ENCODE measurements at places on chromosomes 4 and X.

DNA sequence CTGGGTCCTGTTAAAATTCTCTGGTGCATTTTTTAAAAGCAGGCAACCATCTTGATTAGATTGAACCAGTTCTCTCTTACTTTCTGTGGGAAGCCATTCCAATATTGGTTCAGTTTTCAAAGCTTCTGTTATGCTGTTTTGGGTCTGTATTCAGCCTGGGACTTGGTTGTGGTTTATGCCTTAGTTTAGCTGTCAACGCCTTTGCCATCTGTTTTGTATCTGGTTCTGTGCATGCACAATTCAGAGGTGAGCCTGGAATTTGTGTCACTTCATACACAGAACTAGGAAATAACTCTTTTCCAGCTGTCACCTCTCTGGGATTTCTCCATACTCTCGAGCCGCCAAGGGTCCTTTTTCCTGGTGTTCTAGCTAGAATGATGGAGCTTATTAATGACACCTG is 46.2 kb downstream of the STAP1 start:
- H3K4me1 ChIP-seq = no peaks in the 10 kb centered on the region
- no peak for DNase-seq
- no peaks in the 10 kb centered on the region for H3K36me3 ChIP-seq
- H3K4me3 ChIP-seq = no peak overlapping the region
- no peak overlapping the region for H3K27ac ChIP-seq
- H3K27me3 ChIP-seq = no peaks in the 10 kb centered on the region

DNA sequence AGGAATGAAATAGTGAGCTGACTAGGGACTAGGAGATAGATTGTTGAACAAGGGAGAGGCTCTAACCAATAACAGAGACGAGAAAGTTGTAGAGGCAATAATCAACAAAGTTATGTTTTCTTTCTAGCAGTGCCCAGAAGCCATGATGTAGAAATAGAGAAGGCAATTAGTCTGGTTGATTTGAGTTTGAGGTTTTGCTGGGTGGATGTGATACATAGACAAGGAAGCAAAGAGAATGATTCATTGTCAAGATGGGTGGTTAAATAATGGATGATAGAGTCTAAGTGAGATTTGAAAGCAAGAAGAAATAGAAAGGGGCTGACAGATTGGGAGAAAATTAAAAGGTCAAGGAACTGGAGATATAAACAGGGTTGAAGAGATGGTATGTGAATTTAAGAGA is 11.2 kb downstream of the RBM41 start:
- DNase-seq = no peak
- H3K4me1 ChIP-seq = no peaks in the 10 kb centered on the region
- H3K36me3 ChIP-seq = no peaks in the 10 kb centered on the region
- no peak overlapping the region for H3K4me3 ChIP-seq
- no peak overlapping the region for H3K27ac ChIP-seq

DNA sequence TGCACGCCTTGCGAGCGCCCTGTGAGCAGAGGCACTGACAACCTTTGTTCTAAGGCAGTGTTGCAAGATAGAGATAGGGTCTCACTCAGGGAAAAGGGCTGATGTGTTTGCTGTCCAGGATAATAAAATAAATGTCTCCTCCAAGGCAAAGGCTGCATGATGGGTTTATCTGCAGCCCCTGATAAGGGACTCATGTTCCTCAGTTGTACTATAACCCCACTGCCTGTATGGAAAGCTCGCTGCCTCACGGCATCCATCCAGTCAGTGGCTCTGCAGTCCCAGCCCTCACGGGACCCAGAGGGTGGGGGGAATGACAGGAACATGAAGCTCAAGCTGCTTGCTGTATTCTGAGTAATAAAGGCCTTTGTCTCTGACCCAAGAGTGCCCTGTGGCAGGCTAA is 22.6 kb downstream of the BCLAF3 start:
- no peaks in the 10 kb centered on the region for H3K27me3 ChIP-seq
- H3K36me3 ChIP-seq = peaks cover 6% of the 10 kb centered on the region
- no peak for DNase-seq
- no peaks in the 10 kb centered on the region for H3K4me1 ChIP-seq
- H3K27ac ChIP-seq = no peak overlapping the region
- no peak overlapping the region for H3K4me3 ChIP-seq

DNA sequence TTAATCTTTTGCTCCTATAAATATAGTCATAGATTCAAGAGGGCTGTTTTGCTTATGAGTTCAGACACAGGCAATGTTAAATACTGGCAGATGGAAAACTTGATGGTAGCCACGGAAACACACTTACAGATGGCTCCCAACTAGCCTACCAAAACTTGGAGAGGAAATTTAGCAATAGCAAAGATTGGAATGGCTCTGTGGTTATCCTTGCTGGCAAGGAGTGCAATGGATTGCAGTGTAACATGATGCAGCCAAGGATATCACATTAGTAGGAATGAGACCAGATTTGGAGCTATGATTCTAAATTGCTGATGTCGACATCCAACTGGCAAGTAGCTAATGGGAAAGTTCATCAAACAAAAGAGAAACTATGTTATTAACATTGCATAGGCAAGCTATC is 791.0 kb upstream of the DIAPH2 start:
- H3K4me1 ChIP-seq = no peaks in the 10 kb centered on the region
- no peaks in the 10 kb centered on the region for H3K36me3 ChIP-seq
- H3K27me3 ChIP-seq = no peaks in the 10 kb centered on the region
- H3K4me3 ChIP-seq = no peak overlapping the region

- H3K4me1 ChIP-seq = peaks cover 5% of the 10 kb centered on the region
- no peak overlapping the region for H3K4me3 ChIP-seq
- peak; percentile 64 for DNase-seq
- no peak overlapping the region for H3K27ac ChIP-seq
- no peaks in the 10 kb centered on the region for H3K27me3 ChIP-seq
Observed at GRCh38 chrX:9492901-9493300, 28.0 kb downstream of the TBL1X start.

DNA sequence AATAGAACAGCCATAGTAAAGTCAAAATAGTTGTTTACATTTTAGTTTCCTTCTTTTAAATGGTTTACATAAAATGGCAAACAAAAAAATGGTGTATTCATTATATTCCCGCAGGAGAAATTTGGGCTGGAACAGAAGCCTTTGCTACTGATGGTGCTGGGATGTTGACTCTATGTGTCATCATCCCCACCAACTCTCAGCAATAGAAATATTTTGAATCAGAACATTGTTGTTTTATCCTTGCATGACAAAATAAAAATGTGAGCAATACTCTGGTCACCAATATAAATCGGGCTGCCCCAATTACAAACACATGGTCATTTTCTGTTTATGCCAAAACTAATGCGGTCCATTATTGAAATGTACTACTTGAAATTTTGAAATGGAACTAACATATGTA is 1131.6 kb upstream of the PCDH7 start:
- H3K27ac ChIP-seq = no peak overlapping the region
- no peaks in the 10 kb centered on the region for H3K36me3 ChIP-seq
- H3K27me3 ChIP-seq = no peaks in the 10 kb centered on the region
- DNase-seq = no peak
- H3K4me1 ChIP-seq = no peaks in the 10 kb centered on the region

DNA sequence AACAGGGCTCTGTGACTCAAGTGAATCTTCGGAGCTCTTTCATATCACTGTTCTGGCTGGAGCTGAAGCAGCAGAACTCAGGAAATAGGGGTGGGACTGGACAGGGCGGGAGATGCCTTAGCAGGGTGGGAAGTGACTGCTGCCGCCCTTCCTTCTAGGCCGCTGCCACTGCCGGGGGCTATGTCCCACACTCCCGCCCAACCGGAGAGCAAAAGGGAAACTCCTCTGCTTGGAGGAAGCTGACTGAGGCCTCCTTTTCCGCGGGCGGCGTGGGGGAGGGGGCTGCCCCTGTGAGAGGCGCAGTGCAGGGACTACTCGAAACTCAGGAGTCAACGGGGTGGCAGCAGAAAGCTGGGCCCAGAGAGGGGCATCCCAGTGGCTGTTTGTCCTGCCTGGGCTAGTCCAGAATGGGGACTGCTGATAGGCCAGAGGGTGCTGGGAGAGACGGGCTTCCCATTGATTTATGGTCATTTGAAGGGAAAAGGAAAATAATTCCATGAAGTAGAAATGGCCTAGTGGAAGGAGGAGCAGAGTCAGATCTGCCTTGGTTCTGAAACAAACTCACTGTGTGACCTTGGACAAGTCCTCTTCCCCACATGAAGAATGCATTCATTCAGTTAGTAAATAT is 36.9 kb downstream of the STARD8 start:
- H3K4me3 ChIP-seq = no peak overlapping the region
- no peaks in the 10 kb centered on the region for H3K36me3 ChIP-seq
- no peak overlapping the region for H3K27ac ChIP-seq
- H3K27me3 ChIP-seq = no peaks in the 10 kb centered on the region

GRCh38 chr4:110510955-110511544 is 35.1 kb downstream of the ENPEP start:
- H3K27me3 ChIP-seq = no peaks in the 10 kb centered on the region
- H3K27ac ChIP-seq = no peak overlapping the region
- peak; percentile 91 for DNase-seq
- no peaks in the 10 kb centered on the region for H3K36me3 ChIP-seq

DNA sequence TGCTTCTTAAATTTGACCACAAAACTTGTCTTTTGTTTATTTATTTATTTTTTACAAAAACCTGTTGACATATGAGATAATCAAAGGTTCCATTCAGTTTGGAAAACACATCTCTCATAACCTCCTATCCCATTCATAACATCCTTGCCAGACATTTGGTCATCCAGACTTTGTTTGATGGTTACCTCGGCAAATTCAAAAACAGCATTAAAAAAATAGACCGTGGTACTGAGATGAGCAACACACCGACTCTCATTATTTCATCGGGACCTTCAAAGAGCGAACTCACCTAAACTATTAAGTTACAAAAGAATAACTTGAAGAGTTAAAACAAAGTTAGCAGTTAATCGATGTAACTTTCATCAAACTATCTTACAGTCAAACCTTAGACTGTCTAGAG is 85.8 kb upstream of the RPS6KA3 start:
- H3K27ac ChIP-seq = no peak overlapping the region
- no peaks in the 10 kb centered on the region for H3K36me3 ChIP-seq
- no peak for DNase-seq
- no peak overlapping the region for H3K4me3 ChIP-seq

DNA sequence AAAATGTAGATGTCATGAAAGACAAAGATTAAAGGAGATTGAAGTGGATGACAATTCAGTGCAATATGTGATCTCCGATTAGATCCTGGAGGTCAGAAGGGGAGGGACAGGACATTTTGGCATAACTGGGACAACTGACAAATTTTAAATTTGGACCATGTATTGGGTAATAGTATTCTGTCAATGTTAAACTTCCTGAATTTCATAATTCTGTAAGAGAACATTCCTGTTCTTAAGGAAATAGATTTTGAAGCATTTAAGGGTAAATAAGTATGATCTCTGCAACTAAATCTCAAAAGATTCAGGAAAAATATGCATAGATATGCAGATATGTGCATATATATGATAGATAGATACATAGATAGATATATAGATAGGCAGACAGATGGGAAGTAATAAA is 11.0 kb downstream of the ODAPH start:
- H3K4me1 ChIP-seq = no peaks in the 10 kb centered on the region
- DNase-seq = no peak
- no peak overlapping the region for H3K4me3 ChIP-seq
- H3K36me3 ChIP-seq = no peaks in the 10 kb centered on the region
- H3K27ac ChIP-seq = no peak overlapping the region

- H3K27ac ChIP-seq = no peak overlapping the region
- no peaks in the 10 kb centered on the region for H3K27me3 ChIP-seq
- no peak for DNase-seq
- no peaks in the 10 kb centered on the region for H3K4me1 ChIP-seq
- no peaks in the 10 kb centered on the region for H3K36me3 ChIP-seq
- H3K4me3 ChIP-seq = no peak overlapping the region
Observed at GRCh38 chrX:140815868-140816267, 106.3 kb downstream of the LINC00632 start.

GRCh38 chr4:82240410-82240809 is 133.4 kb downstream of the HNRNPD start:
- no peak for DNase-seq
- no peaks in the 10 kb centered on the region for H3K27me3 ChIP-seq
- H3K36me3 ChIP-seq = no peaks in the 10 kb centered on the region
- no peak overlapping the region for H3K27ac ChIP-seq
- H3K4me1 ChIP-seq = no peaks in the 10 kb centered on the region

DNA sequence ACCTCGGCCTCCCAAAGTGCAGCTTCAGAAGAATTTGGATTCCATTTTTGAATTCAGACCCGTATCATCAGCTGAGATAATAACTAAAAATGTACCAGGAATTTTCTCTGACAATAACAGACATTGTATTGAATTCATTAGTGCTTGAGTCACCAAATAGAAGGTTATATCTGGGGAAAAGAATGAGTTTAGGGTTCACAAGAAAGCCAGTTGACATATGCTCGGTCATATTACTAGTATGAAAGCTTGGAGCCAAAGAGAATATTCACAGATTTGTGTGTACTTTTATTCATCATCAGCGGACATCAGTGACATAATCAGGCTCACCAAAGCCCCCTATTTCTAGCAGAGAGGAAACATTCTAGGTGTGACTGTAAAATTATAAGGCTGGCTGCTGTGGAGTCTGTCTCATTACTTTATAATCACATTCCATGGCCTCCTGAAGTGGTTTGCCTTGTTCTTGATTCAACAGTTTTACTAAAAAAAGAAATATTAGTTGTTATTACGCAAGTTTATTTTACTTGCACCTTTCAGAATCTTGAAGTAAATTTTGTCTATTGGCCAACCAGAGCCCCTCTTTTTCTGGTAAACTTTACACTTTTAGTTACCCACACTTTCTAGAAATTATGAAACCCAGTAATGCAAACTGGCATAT is 14.6 kb upstream of the DCTD start:
- H3K27me3 ChIP-seq = no peaks in the 10 kb centered on the region
- no peaks in the 10 kb centered on the region for H3K4me1 ChIP-seq
- no peak overlapping the region for H3K27ac ChIP-seq
- no peak overlapping the region for H3K4me3 ChIP-seq
- DNase-seq = no peak

- no peaks in the 10 kb centered on the region for H3K4me1 ChIP-seq
- H3K36me3 ChIP-seq = no peaks in the 10 kb centered on the region
- DNase-seq = no peak
- H3K27me3 ChIP-seq = no peaks in the 10 kb centered on the region
Observed at GRCh38 chrX:14243823-14244222, 214.1 kb upstream of the GEMIN8 start.

DNA sequence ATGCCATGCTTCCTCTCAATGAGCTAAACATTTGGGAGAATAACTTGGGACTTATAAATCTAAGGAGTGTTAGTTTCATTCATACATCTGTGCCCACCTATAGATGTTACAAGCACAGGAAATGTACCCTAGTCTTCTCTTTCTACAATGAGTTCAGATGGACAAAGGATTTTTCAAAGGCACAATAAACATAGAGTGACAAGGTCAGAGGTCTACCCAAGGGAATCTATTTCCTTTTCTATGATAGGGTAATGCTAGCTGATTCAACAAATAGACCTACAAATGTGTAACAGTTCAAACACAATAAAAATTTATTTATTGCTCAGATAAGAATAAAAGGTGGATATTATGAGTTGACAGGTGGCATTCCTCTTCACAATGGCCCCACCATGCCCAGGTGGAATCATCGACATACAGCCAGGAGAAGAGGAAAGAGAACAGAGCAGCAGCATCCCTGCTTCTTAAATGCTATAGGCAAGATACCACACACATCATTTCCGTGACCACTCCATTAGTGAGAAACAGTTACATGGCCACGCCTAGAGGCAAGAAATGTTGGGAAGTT is 421.8 kb downstream of the HNRNPD start:
- no peaks in the 10 kb centered on the region for H3K36me3 ChIP-seq
- no peaks in the 10 kb centered on the region for H3K27me3 ChIP-seq
- no peak overlapping the region for H3K4me3 ChIP-seq
- H3K4me1 ChIP-seq = peaks cover 2% of the 10 kb centered on the region
- H3K27ac ChIP-seq = no peak overlapping the region
